ENCODE measurements at places on chromosomes 11 and 22.
A peak's percentile ranks its signal among the peaks of the same experiment; 100 is the strongest.

- DNase-seq = no peak
Measured at GRCh38 chr11:79150320-79150719, 290.5 kb downstream of the TENM4 start.

DNA sequence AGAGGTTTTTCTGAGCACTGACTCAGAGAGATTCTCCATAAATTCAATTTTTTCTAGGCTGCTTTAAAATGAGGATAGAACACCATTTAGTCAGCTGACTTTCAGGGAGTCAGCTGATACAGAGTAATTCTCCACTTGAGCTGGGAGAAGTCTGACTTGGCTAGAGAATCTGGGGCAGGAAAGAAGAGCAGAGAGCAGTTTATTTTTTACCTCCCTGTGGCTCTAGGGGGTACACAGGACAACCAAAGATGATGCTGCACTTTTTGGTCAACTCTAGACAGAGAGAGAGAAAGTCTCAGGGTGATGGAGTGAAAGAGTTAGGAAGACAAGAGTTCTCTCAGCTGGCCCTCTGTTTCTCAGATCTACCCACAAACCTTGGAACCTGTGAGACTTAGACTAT, 67.3 kb upstream of the EED start:
- no peak for DNase-seq

DNA sequence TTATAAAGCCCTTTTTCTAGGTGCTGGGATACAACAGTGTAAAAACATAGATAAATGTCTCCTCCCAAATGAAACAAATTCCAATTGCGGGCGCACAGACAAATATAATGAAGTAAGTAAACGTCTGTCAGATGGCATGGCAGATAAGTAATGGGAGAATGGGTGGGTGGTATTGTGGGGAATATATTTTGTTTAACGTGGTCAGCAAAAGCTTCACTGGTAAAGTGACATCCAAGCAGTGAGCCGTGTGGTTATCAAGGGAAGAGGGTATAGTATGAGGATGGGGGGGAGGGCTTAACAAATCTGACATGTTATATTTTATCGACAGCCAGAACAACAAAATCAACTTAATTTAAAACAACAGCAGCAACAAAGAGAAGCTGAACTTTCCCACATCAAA, 1.2 kb downstream of the SVIP start:
- DNase-seq = no peak

DNA sequence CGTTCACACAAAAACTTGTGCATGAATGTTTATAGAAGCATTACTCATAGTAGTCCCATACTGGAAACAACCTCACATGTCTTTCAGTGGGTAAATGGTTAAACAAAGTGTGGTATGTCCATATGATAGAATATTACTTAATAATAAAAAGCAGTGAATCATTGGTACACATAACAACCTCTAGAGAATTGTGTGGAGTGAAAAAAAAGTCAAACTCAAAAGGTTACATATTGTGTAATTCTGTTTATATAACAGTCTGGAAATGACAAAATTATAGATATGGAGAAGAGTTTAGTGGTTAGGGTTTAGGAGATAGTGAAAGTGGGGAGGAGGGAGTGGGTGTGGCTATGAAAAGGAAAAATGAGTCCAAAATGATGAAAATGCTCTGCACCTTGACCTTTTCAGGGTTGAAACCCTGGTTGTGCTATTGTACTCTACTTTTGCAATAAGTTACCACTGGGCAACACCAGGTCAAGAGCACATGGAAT, 243.4 kb upstream of the DDI1 start:
- no peak for DNase-seq

DNA sequence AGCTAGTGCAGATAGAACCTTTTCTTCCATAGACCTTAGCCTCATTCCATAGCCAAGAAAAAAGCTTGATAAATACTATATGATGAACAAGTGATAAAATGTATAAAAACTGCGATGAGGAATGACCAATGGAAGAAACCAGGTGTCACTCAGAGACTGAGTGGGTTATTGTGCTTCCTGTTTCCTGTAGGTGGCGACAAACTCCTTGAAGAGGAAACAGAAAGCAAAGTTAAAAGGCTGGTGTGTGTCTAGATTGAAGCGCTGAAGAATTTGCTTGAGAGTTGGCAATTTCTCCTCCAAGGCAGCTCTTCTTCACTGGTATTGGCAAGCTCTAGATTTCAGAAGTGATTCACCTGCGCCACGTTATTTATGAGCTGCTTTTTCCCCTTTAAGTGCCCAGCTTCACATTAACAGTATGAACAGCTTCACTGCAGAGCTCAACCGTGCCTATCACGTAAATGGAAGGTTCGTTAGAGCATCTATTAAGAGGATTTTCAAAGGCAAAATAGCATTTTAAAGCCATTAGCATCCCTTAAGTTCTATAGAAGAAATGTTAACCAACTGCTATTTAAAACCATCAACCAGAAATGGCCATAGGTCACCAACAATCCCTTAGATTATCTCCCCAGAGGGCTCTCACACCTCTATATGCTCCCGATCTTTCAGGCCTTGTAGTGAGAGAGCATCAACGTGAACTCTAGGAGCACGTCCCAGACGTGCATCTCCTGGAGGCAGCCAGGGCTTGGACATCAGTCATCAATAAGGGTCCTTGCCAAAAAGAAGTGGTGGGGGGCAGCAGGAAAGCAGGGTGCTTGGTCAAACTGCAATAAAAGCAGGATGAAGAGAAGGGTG, 179.4 kb downstream of the CADM1 start:
- peak; percentile 43 for DNase-seq

- no peak for DNase-seq
Measured at GRCh38 chr11:14894657-14895598, 2.9 kb upstream of the CYP2R1 start.

- DNase-seq = no peak
Measured at GRCh38 chr11:839875-840617, 2.3 kb downstream of the POLR2L start.

DNA sequence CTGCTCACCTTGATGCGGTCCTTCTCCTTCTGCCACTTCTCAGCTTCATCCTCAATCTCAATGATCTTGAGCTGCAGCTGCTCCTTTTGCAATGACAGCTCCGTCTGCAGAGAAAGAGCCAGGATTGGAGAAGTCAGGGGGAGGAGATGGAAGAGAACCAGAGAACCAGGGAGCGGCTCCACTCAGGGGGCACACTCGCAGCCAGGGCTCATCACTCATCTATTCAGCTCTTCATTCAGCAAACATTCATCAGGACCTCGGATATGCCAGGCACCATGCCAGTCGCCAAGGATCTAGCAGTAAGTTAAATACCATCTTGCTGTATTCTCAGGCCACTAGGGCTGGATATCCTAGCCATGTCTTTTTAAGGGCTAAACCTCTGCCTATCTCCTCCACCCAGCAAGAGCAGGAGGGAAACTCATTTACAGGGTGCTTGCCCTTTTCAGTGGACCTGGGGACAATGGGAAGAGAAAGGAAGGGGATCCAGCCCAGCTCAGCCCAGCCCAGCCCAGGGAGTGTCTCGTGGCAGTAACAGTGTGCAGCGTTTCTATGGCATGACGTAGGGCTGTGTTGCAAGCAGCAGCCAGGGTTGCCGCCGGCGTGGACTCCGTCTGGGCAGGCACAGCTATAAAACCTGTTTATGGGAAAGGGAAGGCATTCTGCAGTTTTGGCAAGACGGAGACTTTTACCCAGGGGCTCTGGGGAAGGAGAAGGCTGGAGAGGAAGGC, 9.4 kb downstream of the TRIM29 start:
- DNase-seq = peak; percentile 39

DNA sequence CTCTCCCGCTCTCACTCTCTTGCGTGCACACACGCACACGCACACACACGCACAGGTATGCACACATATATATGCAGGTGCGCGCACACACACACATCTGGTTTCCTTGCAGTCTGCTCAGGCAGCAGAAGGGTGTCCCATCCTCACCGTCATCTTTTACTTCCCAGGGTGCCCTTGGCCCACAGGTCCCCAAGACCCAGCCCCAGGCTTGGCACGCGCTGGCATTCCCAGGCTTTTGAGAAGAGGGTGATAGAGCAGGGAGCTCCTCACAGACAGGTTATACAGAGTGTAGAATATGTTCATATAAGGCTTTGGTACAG, 52.0 kb upstream of the SPATA19 start:
- DNase-seq = no peak

DNA sequence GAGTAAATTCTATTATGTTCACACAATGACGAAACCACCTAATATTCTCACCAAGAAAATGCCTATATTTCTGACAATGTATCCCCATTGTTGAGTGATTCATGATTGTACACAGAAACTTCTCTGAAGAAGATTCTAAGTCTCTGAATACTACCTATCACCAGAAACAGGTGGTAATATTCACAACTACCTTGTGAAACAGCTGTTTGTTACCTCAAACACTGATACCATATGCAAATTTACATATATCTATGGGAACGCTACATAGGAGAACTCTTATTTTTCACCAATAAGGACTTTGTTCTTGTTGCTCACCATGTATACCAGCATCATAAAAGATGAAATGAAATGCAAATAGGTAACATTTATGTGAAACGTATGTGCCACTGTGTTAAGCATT, 59.3 kb downstream of the PDGFD start:
- no peak for DNase-seq

- no peak for DNase-seq
Measured at GRCh38 chr22:30879415-30879797, 89.2 kb downstream of the MORC2 start.

- no peak for DNase-seq
Measured at GRCh38 chr11:116446048-116446941, 326.5 kb downstream of the BUD13 start.

GRCh38 chr11:32109138-32109537, 18.3 kb downstream of the RCN1 start:
- DNase-seq = no peak

- DNase-seq = no peak
Measured at GRCh38 chr11:31645747-31646146, 136.2 kb downstream of the ELP4 start.

All from DMS153 (cell line).